ENCODE measurements at places on chromosomes 1 and 21. TPM values are rescaled to one million over a fixed set of nuclear protein-coding genes. Genes with fewer than 3 reads are reported as not detected.

CHIA gene
- not detected for total RNA-seq

OR6N1 gene
- total RNA-seq: not detected

KRTAP6-1 gene
- total RNA-seq: not detected

TRIM58 gene
- total RNA-seq: 0.84 TPM

AADACL3 gene
- total RNA-seq: not detected

PRPF38A gene
- 69.8 TPM for total RNA-seq

DNA sequence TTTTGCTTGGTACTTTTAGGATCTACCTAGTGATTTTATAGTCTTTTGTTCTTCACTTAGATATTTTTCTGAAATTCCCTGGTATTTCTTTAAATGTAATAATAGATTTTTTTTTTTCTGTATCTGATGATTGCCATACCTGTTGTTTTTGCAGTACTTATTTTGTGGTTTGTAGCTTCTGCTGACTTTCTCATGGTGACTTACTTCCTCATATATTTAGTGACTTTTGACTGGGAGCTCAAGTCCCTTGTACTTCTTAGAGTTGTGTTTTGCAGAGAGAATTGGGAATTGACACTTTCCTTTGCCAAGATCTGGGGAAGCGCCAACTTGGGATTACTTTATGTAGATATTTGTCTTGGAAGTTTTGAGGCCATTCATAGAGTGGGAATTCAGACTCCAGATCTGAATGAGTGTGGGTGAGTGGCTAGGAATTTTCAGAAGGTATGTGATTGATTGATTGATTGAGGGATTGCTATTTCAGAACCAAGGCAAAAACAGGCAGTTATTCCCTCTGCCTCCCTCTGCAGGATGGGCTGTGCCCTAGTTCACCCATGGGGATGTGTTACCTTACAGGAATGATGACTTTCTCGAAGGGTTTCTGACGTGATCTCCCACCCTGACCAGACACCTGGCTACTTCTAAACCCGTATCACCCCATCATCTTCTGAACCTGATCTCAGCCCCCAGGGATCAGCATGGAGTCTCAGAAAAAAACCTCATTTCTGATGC lies 219.5 kb downstream of the URB2 start:
- DNase-seq: no peak
- peaks cover 36% of the 10 kb centered on the region for H3K4me1 ChIP-seq
- no peak overlapping the region for H3K27ac ChIP-seq
- no peaks in the 10 kb centered on the region for H3K27me3 ChIP-seq
- no peaks in the 10 kb centered on the region for H3K36me3 ChIP-seq

DNA sequence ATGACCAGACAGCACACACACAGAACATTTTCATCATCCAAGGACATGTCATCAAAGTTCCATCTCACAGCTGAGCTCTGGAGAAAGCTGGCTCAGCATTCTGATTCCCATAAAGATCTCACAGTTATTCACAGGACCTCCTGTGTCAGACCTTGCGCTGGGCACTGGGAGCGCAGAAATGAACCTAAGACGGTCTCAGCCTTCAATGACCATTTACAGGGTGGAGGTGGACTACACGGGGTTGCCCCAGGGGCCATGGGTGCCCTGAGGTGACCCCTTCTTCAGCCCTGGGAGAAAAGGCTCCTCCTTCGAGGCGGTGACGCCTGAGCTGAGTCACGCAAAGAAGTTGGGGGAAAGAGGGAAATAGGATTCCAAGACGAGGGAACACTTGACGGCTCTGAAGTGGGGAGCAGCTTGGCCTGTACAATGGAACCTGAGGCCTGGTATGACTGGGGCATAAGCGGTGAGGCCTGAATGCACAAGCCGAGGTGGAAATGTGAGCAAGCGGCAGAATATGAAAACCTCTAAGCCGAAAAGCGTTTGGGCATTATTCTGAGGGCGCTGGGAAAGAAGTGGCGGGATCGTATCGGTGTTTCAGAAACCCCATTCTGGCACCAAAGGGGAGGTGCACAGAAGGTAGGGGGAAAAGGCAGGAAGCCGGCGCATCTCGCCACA lies 797 bp downstream of the CC2D1B start:
- peaks cover 20% of the 10 kb centered on the region for H3K4me1 ChIP-seq
- no peak for DNase-seq
- H3K4me3 ChIP-seq: peak overlapping the region; percentile 73
- peaks cover 31% of the 10 kb centered on the region for H3K36me3 ChIP-seq
- H3K27ac ChIP-seq: peak overlapping the region; percentile 71

DNA sequence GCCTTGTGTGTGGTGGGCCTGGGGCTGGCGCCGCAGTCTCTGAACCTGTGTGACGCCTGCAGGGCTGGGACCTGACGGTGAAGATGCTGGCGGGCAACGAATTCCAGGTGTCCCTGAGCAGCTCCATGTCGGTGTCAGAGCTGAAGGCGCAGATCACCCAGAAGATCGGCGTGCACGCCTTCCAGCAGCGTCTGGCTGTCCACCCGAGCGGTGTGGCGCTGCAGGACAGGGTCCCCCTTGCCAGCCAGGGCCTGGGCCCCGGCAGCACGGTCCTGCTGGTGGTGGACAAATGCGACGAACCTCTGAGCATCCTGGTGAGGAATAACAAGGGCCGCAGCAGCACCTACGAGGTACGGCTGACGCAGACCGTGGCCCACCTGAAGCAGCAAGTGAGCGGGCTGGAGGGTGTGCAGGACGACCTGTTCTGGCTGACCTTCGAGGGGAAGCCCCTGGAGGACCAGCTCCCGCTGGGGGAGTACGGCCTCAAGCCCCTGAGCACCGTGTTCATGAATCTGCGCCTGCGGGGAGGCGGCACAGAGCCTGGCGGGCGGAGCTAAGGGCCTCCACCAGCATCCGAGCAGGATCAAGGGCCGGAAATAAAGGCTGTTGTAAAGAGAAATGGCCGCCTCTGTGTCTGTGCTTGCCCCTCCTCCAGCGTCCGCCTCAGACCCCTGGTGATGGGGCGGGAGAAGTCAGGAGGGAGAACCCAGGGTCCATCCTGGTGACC lies 788 bp downstream of the ISG15 start:
- peak overlapping the region; percentile 93 for H3K27ac ChIP-seq
- H3K27me3 ChIP-seq: no peaks in the 10 kb centered on the region
- DNase-seq: no peak
- no peaks in the 10 kb centered on the region for H3K36me3 ChIP-seq

- H3K4me3 ChIP-seq: no peak overlapping the region
- H3K27ac ChIP-seq: peak overlapping the region; percentile 49
- H3K4me1 ChIP-seq: peaks cover 12% of the 10 kb centered on the region
Observed at GRCh38 chr1:62484824-62485468, 48.1 kb downstream of the USP1 start.

DNA sequence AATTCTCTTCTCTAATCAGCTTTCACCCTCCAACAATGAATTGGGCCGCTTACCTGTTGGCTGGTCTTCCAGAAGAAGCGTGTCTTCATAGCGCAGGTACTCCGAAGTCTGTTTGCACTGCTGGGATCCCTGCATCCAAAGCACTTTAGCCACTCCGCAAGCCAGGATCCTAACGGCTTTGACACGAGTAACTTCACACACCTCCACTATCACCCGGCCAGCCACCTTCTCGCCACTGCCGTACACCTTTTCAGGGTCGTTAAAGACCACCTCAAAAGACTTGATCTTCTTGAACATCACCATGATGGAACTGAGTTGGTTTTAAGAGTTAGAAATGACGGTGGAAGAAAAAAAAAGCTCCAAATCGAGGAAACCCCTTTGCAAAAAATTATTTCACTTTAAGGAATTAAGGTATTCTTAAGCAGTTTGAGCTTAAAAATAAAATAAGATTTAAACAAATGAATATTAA lies 381 bp downstream of the TXNIP start:
- H3K27ac ChIP-seq: peak overlapping the region; percentile 96
- H3K27me3 ChIP-seq: no peaks in the 10 kb centered on the region
- peak overlapping the region; percentile 81 for H3K4me3 ChIP-seq

DNA sequence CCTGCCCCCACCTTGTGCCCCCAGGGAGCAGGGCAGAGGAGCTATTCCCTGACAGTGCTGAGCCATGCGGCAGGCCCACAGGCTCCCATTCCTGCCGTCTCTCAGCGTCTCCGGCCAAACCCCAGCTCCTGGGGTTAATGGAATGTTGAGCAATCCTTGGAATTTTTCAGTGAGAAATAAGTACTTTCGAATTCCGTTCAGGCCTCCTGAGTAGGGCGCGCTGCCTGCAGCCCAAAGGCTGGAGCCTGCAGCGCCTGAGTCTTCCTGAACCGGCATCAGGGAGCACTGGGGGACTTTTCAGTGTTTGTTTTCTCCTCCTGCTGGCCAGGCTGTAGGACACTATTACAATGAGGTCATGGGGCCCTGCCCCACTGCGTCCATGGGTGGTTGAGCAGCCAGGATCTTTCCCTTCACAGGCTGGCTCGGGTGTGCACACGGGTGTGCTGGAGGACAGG lies 33.3 kb upstream of the CSF1 start:
- no peaks in the 10 kb centered on the region for H3K27me3 ChIP-seq
- DNase-seq: no peak
- peaks cover 20% of the 10 kb centered on the region for H3K4me1 ChIP-seq

- peaks cover 12% of the 10 kb centered on the region for H3K4me1 ChIP-seq
- no peak overlapping the region for H3K4me3 ChIP-seq
- H3K27ac ChIP-seq: no peak overlapping the region
Observed at GRCh38 chr1:40668769-40669525, 3.5 kb upstream of the RIMS3 start.

DNA sequence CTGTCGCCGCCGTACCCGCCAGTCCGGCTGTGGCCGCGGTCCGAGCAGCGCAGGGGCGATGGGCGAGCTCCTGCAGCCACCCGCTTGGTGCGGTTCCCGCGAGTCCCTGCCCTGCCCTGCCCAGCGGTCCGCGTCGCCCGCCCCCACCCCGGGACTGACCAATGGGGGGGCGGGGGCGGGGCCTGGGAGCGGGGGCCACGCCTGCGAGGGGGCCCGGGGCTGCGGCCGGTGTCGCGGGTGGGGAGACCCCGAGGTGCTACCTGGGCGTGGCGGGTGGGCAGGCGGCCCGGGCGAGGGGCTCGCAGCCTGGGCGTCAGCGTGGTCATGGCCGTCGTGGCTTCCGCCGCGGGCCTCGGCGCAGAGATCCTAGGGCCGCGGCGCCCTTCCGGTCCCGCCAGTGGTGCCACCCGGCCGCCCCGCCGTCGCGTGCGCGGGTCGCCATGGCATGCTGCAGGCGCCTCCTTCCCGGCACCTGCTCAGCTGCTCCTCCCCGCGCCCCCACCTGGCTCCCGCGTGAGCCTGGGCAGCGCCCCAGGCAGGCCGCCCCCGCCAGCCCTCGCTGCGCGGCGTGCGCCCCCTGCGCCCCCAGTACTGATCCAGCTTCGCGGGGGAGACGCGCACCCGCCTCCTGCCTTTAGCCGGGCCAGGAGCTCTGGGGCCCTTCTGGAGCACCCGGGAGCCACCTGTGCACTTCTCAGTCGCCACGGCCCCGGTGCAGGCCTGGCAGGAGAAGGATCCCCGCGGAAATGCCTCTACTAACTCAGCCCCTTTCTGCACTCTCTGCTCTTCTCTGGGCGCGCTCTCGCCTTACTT lies at the start of gene BMP8B:
Gene BMP8B, minus strand, starts transcription at position 108 of the 813 bp plus-strand sequence. CDS start 380 bp downstream, outside the sequence.
- H3K27ac ChIP-seq: no peak within 1 kb of the TSS
- peaks cover 7% of the 10 kb centered on the region for H3K4me1 ChIP-seq
- peak; percentile 77 for DNase-seq
- H3K27me3 ChIP-seq: no peaks in the 10 kb centered on the region
- H3K4me3 ChIP-seq: peak within 1 kb of the TSS; percentile 29
- no peaks in the 10 kb centered on the region for H3K36me3 ChIP-seq

- no peaks in the 10 kb centered on the region for H3K4me1 ChIP-seq
- H3K4me3 ChIP-seq: no peak overlapping the region
- no peaks in the 10 kb centered on the region for H3K36me3 ChIP-seq
- no peaks in the 10 kb centered on the region for H3K27me3 ChIP-seq
Observed at GRCh38 chr1:93502571-93502970, 54.7 kb downstream of the FNBP1L start.

DNA sequence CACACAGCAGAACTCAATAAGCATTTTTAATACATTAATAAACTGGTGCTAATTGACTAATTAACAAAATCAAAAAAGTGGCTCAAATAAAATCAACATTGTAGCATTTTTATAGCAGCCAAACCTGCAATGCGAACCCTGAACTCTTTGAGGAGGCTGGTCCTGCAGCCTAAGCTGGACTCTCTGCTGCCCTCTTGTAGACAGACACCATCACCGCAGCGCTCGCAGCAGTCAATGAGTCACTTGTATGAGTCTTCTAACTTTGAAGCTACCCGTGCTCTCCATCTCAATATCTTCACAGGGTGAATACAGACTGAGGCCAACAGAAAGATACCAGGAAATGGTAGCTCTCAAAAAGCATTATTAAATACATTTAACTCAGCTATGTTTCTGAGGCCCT lies 9.7 kb upstream of the KRTAP7-1 start:
- no peak overlapping the region for H3K27ac ChIP-seq
- no peaks in the 10 kb centered on the region for H3K4me1 ChIP-seq
- H3K4me3 ChIP-seq: no peak overlapping the region

GRCh38 chr1:177801790-177802189 lies 168.1 kb downstream of the SEC16B start:
- DNase-seq: no peak
- H3K4me3 ChIP-seq: no peak overlapping the region
- no peaks in the 10 kb centered on the region for H3K4me1 ChIP-seq
- no peaks in the 10 kb centered on the region for H3K27me3 ChIP-seq
- no peaks in the 10 kb centered on the region for H3K36me3 ChIP-seq

- H3K36me3 ChIP-seq: no peaks in the 10 kb centered on the region
- no peaks in the 10 kb centered on the region for H3K4me1 ChIP-seq
- no peak overlapping the region for H3K4me3 ChIP-seq
Observed at GRCh38 chr1:216854836-216855484, 131.7 kb upstream of the ESRRG start.

DNA sequence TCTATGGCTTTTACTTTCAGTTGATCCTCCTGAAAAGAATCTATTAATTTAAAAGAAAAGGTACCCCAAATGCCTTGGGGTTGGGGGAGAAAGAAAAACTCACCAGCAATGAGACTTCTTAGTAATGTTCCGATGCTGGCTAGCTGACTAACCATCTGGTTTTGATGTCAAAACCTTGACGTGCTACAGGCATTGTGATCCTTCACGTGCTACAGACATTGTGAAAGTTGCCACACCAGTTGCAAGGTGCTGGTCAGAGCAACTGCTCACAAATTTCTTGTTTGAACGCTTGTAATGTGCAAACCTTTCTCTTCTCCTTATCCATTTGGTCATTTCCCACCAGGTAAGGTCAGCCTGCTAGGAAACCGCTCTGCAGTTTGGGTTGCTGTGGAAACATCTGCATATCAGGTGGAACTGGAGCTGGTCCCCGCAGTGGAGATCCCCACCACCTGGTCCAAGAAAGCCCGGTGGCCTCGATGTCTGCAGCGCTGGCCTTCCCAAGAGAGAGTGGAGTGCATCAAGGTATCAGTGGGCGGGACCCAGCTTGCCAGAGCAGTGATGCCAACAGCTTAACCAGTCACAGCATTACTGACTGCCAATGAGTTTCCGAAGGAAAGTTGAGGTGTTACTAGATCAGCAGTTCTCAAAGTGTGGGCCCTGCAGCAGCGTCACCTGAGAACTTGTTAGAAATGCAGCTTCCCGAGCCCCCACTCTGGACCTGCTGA lies 16.1 kb downstream of the MAB21L3 start:
- H3K4me3 ChIP-seq: no peak overlapping the region
- H3K27ac ChIP-seq: no peak overlapping the region
- no peaks in the 10 kb centered on the region for H3K27me3 ChIP-seq
- no peaks in the 10 kb centered on the region for H3K36me3 ChIP-seq
- no peak for DNase-seq
- H3K4me1 ChIP-seq: no peaks in the 10 kb centered on the region

Data from B cell (primary cell).